Cortex of kidney (tissue), 1 donor: ENCODE measurements at places on chromosomes 6 and 20.

- no peak for DNase-seq
These were observed 170.2 kb downstream of the PACRG start for GRCh38 chr6:162898011-162898410.

GRCh38 chr6:138577151-138577915 lies 78.0 kb upstream of the NHSL1 start:
- no peak for DNase-seq

- no peak for DNase-seq
These were observed 94.3 kb downstream of the INSM1 start for GRCh38 chr20:20462185-20462584.

GRCh38 chr6:26296556-26296856 lies 68.5 kb upstream of the BTN3A2 start:
- DNase-seq = no peak

DNA sequence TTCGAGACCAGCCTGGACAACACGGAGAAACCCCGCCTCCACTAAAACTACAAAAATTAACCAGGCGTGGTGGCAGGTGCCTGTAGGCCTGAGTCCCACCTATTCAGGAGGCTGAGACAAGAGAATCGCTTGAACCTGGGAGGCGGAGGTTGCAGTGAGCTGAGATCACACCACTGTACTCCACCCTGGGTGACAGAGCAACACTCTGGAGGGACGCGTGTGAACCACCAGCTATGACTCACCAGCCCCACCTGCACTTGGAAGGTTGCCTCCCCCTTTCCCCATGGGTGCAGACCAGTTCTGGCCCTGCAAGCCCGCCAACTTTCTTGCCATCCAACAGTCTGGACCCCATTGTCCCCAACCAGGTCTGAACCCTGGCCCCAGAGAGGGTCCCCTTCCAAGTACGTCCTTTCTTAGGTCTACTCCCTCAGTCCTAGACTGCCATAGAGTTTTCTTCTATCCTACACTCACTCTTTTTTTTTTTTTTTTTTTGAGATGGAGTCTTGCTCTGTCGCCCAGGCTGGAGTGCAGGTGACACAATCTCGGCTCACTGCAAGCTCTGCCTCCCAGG lies 29.2 kb downstream of the ATP9A start:
- no peak for DNase-seq

DNA sequence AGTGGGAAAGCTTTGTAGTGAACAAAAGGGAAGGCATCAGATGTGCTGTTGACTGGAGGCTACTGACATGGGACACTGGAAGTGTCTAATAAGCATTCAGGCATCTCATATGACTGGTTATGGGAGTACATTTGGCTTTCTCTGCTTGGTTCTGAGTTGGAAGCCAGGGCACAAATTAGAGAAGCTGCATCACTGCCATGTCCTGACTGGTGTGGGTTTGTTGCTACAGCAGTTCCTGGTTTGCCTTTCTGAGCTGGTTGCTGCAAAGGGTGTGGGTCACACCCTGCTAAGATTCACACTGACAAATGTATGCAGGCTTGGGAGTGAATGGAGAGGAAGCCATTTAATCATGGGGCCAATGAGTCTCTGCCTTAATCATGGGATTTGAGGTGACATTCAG lies 36.2 kb upstream of the NANP start:
- DNase-seq = no peak

GRCh38 chr6:80438772-80439171 lies 332.3 kb downstream of the BCKDHB start:
- DNase-seq = no peak

GRCh38 chr6:52496631-52497030 lies 76.5 kb downstream of the EFHC1 start:
- DNase-seq = no peak

DNA sequence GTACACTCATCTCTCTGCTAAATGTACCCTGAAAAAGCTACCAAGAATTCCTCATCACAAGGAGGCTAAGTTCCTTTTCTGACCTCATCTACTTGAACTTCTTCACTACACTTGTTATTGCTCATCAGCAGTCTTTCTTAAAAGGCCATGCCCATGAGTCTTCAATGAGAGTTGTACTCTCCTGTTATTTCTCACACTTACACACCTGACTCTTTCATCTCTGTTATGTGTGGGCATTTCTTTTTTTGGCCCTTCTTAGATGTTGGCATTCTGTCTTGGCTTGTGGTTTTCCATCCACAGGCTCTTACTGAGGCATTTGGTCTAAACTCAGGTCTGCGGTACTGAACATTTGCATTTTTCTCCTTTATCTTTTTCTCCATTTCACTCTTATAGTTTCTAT lies 10.7 kb upstream of the SLC17A1 start:
- DNase-seq = no peak

- no peak for DNase-seq
These were observed 47.9 kb downstream of the CEP57L1 start for GRCh38 chr6:109143191-109143590.

- DNase-seq = no peak
These were observed 100.7 kb downstream of the VEGFA start for GRCh38 chr6:43870660-43871061.

- DNase-seq = no peak
These were observed 43.1 kb downstream of the PANK2 start for GRCh38 chr20:3932277-3932676.

GRCh38 chr6:53432318-53433161 lies 83.8 kb upstream of the ELOVL5 start:
- DNase-seq = no peak

DNA sequence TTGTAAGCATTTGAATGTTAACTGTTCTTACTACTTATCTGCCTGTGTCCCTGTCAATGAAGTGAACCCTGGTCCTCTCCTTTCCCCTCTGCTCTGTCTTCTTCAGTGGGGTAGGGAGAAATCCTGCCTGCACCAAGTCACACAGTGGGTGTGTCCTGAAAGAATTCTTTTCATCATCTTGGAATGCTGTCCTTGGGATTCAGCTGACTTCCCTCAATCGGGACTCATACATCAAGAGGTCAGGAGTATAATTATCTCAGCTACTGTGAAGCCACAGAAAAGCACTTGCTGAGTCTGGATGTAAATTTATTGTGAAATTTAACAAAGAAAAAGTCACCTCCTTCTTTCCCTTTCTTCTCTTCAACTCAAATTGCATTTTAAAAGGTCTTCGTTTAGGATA lies 328.5 kb downstream of the SOX4 start:
- no peak for DNase-seq

- DNase-seq = no peak
These were observed 107.1 kb downstream of the CDYL start for GRCh38 chr6:4883298-4883697.

GRCh38 chr20:35503841-35504561 lies 25.5 kb downstream of the C20orf173 start:
- no peak for DNase-seq

- DNase-seq = no peak
These were observed 99.2 kb downstream of the LCA5 start for GRCh38 chr6:79438030-79438429.

- no peak for DNase-seq
These were observed 10.5 kb downstream of the SNX3 start for GRCh38 chr6:108250240-108250866.

DNA sequence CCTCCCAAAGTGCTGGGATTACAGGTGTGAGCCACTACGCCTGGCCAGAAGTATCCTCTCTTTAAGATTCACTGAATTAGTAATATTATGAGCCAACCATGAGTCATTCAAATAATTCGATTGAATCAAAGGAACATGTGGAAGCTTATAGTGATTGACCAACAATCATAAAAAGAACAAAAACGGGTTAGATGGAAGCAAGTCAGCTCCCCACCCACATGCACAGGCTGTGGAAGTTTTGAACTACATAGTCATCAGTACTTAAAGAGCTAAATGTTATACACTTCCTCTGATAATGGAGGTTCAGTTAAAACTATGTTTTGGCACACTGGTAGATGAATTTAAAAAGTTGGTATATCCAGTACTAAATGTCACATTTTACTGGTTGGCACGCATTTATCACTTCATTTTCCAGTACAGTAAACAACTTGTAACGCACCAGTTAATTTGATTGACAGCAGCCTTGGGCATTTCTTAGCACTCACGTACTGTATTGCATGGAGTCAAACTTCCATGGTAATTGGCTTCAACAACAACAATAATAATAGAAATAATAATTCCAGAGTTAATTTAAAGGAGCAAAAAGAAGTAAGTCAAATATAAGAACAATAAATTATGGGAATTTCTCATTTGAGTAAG lies 1107.3 kb upstream of the MAP3K7 start:
- no peak for DNase-seq

GRCh38 chr6:135423649-135424128 lies 73.9 kb downstream of the AHI1 start:
- no peak for DNase-seq

- no peak for DNase-seq
These were observed 5.6 kb upstream of the FAM50B start for GRCh38 chr6:3843379-3844096.

- no peak for DNase-seq
These were observed 165.0 kb upstream of the SULF2 start for GRCh38 chr20:47950124-47950912.

DNA sequence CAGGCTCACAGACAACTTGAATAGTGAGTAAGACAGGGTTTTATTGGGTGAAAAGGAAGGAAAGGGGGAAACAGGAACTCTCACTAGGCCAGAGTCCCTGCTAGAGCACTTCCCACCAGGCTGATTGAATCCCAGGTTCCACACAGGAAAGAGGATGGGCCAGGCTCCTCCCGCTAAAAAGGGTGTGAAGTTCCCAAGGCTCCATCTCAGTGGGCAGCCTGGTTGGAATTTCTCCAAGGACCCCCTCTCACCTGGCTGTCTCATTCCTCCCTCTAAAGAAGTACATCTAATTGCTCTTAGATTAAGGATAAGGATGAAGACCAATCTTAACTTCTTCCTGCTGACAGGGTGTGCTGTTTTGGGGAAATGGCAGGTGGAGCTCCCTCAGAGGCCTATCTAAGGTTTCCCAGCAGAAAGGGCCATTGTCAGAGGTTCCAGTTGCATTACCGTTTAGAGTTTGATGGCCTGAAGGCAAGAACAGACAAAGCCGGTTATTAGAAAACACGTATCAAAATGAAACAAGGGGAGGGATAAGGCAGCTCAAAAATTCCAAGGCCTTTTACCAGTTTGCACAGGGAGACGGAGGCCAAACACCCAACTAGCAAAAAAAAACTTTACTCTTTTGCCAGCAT lies 21.5 kb downstream of the COL19A1 start:
- DNase-seq = no peak

DNA sequence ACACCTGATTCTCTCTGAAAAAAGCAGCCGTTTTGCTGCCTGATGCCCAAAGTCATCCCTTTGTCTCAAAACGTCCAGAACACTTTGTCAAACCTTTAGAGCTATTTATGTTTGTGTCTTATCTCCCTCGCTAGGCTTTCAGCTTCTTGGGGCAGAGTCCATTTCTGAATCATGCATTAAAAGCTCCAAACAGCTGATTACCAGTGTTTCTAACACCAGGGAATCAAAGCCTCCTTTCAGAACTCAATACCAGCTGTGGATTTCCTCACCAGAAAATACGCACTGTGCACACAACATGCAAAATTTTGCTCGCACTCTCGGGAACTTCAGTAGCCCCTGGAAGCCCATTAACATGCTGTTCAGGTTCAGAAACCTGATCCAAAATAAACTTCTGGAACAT lies 333.3 kb downstream of the HACE1 start:
- no peak for DNase-seq

GRCh38 chr6:142324111-142324510 lies 22.3 kb downstream of the ADGRG6 start:
- no peak for DNase-seq

DNA sequence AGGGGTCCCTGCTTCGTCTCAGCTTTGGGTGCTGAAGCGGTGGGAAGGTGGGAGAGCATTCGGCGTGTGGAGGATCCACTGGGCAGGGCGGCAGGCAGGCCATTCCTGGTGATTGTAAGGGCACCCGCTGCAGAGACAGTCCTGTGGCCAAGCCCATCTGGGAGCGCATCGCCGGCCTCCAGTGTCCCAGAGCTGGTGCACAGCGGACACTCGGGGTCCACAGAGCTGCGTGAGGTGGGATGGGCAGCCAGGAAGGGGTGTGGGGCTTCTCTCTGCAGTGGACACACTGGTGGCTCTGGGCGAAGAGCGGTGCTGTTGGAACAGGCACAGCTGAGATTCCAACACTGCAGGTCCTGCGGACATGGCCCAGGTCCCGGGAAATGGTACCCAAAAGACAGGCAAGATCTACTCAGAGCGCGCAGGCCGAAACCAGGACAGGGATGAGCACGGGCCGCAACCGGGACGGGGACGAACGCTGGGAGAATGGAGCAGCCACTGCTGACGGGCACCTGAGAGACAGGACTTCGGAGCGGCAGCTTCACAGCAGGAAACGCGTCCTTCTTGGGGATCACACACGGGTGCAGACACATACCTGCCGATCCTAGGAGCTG lies 188.2 kb downstream of the ERMARD start:
- DNase-seq = no peak

- DNase-seq = no peak
These were observed 645 bp downstream of the DDX39B start for GRCh38 chr6:31541059-31541657.

DNA sequence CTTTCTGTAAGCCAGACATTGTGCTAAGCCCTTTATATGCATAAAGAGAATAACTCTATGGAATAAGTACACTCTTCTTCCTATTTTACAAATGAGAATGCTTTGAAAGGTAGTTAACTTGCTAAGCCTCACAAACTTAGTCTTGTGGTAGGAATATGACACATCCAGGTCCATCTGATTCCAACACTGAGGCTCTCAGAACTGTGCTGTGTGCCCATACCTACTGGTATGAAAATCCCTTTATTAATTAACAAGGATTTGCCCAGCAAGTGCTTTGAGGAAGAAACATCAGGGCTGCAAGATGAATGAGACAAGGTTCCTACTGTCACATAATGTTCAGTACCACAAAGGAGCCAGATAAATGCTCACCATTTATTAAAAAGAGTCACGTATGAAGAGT lies 122.6 kb downstream of the TNFRSF21 start:
- DNase-seq = no peak

DNA sequence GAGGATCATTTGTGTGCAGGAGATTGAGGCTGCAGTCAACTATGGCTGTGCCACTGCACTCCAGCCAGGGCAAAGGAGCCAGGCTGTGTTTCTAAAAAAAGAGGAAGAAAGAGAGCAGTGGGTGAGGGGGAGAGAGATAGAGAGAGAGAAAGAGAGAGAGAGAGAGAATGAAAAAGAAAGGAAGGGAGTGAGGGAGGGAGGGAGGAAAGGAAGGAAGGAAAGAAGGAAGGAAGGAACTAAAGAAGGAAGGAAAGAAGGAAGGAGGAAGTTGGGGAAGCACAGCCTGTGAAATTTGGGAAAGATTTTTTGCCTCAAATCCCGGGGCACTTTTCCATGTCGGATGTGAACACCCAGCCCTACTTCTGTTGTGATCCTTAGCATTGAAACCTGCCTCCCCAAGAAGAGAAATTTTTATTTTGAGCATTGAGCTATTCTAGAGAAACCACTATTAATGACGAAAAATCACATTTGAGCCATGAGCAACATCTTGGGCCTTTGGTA lies 57.8 kb downstream of the FOXA2 start:
- no peak for DNase-seq

- no peak for DNase-seq
These were observed 82.3 kb downstream of the CD164 start for GRCh38 chr6:109299776-109300564.
